ENCODE measurements at places on chromosomes 12 and 14.

GRCh38 chr12:49055978-49056754 lies 4.4 kb downstream of the KMT2D start:
- peak; percentile 48 for DNase-seq

GRCh38 chr12:110179291-110179690 lies 55.1 kb downstream of the IFT81 start:
- no peak for DNase-seq

GRCh38 chr12:132710405-132711079 lies at the start of gene PGAM5:
TSS of gene PGAM5 (plus strand) at chr12:132710842. CDS start at chr12:132710877, 35 bp downstream.
- DNase-seq, result peak; percentile 93

GRCh38 chr14:52878469-52878868 lies 72.4 kb downstream of the FERMT2 start:
- DNase-seq, result no peak

DNA sequence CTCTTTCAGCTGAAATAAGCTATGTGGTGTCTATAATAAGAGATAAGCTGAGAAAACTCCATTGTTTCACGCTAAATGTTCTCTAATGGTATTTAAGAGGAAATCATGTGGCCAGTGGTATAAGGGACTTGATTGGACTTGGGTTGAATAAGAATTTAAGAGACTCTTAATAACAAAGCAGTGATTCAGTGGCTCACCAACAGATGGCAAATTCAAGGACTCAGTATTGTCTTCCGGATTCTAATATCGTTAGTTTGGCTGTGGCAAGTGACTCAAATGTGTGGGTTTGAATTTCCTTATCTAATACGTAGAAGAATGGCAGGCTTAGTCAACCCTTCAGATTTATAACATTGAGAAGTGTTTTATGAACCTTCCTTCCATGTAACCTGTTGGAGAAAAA lies 49.1 kb upstream of the KCNH3 start:
- no peak for DNase-seq

- DNase-seq, result no peak
Measured at GRCh38 chr12:29783773-29784666, at the start of gene TMTC1. TSS of gene TMTC1 (minus strand) at chr12:29783942. CDS start at chr12:29783751, 191 bp downstream.

Data from activated CD4-positive, alpha-beta T cell treated with anti-CD3 and anti-CD28 coated beads for 4 hours (primary cell).